Left renal cortex interstitium (tissue), 4 donors: ENCODE measurements at places on chromosomes 1 and 21.

DNA sequence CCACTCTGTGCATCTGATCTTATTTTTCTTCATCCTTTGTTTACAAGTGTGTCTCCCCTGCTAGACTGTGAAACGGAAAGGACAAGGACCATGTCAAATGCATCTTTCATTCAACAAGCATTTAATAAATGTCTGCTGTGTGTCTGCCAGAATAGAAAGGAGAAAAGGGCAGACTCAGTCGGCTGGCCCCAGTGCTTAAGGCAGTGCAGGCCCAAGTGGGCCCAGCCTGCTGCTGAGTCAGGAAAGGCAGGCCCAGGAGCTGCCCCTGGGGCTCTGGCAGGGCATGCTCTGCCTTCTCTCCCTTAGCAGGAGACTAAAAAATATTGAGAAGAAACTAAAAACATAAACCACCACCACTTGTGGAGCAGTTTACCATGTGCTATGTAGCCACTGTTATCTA is 38.1 kb downstream of the PLEKHA6 start:
- DNase-seq: no peak

- no peak for DNase-seq
Observed at GRCh38 chr1:181359012-181359411, 124.3 kb upstream of the CACNA1E start.

DNA sequence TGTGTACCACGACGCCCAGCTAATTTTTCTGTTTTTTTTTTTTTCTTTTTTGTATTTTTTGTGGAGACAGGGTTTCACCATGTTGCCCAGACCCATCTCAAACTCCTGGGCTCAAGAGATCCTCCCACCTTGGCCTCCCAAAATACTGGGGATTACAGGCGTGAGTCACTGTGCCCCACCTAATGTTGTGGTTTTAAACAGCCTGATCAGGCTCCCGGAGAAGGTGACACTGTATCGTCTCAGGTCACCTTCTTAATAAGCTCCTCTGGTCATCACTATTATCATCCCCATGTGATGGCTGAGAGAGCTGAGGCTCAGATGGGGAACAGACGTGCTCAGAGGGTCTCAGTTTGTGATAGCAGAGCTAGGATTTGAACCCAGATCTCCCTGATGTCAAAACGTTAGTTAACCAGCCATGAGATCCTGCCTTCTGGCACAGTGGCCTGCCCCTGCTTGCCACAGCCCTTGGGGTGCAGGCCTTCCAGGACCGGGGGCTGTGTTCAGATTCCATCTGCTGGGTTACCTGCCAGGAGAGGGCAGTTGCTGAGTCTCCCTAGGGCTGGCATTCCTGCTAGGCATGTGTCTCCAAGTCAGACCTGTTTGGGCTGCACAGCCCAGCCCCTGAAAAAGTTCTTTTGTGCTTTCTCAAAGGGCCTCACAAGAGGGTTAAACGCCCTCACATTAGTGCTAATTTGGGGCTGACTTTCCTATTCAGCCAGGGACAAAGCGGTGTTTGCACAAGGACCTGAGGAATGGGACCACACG is 32.7 kb upstream of the GRHL3 start:
- DNase-seq: no peak

GRCh38 chr1:29963946-29964345 is 727.6 kb downstream of the PTPRU start:
- no peak for DNase-seq

DNA sequence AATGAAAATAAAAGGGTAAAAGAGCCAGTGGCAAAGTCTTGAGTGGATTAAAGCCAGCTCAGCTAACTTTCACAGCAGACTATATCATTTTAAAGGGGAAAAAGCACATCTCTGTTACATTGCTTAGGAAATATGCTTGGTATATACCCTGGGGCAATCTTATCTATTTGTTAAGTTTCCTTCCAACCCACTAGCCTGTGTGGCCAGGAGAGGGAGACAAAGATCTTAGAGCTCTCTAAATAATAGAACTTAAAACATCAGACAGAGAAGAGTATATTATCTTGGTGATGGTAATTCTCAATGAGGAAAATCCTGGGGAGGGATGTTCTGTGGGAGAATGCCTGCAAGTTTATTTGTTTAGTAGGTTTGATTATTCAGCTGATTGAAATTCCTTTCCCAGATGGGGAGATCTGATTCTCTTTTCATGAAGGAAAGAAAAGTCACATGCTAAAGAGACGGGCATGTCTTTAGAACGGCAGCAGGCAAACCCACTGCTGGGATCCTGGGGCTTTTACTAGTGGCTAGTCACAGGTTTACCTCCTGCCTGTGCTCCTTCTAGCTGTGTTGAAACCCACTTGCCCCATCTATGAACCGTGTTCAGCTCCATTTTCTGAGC is 3.6 kb downstream of the KCNE2 start:
- DNase-seq: no peak

GRCh38 chr1:67532452-67533216 is 102.4 kb upstream of the SERBP1 start:
- peak; percentile 52 for DNase-seq

- DNase-seq: no peak
Observed at GRCh38 chr1:246065592-246065991, 441.5 kb downstream of the SMYD3 start.

- no peak for DNase-seq
Observed at GRCh38 chr1:66182551-66183178, 351.3 kb upstream of the SGIP1 start.

- DNase-seq: no peak
Observed at GRCh38 chr1:7932524-7933138, 8.0 kb downstream of the TNFRSF9 start.

DNA sequence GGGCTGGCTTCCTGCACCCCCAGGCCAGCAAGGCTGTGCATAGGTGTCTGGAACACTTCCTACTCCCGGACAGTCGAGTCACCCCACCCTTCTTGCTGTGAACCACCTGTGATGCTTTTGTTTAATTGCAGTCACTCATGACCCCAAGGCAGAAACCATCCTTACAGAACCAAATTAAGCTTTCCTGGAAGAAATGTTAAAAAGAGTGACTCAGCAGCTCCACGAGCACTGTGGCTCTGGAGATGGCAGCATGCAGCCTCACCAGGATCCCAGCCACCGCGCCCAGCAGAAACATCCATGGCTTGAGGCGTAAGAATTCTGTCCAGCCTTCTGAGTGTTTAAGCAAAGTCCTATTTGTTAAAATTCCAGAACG is 28.8 kb downstream of the SNAP47 start:
- no peak for DNase-seq

DNA sequence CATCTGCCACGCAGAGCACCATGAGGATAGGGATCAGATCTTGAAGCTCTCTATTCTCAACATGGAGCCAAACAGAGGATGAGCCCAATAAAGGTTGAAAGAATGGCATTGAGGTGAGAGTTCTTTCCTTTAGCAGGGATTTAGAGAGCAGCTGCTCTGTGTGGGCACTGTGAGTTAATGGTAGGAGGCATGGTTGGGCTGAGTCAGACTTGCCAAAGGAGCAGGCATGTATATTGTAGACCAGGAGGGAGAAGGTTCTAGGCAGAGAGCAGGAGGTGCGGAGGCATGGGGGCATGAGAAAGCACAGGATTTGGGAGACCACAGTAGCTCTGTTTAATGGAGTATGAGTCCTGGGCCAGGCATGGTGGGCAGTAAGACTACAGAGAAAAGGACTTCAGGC is 32.0 kb downstream of the TMEM53 start:
- DNase-seq: no peak

DNA sequence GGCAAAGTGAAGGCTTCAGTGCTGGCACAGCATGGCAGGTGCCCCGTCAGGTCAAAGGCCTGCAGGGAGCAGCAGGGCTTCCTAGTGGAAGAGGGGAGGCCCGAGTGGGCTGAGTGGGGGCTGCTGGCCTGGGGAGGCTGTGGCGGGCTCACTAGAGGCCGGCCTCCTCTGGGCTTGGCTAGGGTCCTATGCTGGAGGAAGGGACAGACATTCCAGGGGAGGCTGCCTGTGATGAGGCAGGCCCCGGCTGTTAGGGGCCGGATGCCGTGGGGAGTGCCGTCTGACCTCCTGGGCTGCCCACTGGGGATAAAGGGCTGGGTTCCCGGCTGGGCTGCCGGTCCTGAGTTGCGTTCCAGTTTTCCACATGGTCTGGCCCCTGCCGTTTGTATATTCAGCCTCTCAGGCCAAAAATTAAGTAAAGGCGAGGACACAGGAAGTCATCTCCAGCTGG is 21.1 kb downstream of the PRXL2B start:
- no peak for DNase-seq

DNA sequence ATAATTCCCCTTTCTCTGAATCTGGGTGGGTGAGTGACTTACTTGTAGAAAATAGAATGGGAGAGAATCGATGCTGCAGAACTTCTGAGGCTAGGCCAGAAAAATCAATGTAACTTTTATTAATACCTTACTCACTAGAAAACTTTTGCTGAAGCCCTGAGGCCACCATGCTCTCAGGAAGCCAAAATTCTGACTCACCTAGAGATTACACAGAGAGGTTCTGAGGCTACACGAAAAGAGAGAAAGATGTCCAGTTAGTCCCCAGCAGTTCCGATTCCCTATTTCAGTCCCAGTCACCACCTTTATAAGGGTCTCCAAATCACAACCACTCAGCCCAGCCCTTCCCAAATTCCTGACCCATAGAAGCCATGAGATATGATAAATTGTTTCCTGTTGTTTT is 135.2 kb downstream of the NTPCR start:
- no peak for DNase-seq

- no peak for DNase-seq
Observed at GRCh38 chr1:52520148-52520547, 32.7 kb downstream of the TUT4 start.

DNA sequence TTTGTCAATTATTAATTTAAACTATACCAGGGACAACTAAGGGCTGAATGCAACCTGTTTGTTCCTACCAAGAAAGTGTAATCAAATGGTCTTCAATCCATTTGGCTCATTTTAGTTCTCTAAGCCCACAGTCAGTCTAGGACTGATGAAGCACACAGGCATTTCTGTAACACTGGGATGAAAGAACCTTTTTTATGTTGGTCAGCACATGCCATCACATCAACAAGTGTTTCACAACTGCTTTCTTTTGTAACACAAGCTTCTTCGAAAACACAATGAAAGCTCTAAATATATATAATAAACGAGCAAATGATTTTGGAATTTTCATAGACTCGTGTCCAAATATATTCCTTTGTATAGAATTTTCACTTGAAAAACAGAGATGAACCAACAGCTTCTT is 28.8 kb downstream of the HEATR1 start:
- no peak for DNase-seq

- DNase-seq: no peak
Observed at GRCh38 chr1:147807405-147807804, 47.0 kb upstream of the GJA5 start.

DNA sequence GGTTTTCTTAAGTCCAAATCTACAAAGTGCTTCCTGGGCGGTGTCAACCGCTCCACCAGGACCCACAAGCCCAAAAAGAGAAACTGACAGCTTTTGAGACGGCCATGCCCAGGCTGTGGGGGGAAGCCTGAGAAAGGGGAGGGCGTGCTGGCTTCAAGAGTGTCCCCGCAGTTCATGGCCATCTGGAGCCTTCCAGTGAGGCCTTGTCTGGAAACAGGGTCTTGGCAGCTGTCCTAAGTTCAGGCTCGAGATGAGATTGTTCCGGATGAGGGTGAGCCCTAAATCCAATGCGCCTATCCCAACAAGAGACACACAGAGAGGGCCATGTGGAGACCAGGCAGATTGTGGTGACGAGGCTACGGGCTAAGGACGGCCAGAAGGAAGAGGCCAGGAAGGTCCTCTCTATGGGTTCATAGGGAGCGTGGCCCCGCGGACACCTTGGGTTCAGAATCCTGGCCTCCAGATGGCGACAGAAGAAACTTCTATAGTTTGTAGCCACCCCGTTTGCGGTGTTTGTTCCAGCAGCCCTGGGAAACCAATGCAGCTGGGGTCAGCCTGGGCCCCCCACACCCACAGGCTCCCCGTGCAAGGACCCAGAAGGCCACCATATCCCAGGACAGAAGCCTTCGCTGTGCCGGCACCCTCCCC is 70.2 kb downstream of the ARHGEF16 start:
- DNase-seq: no peak

GRCh38 chr1:223731133-223731770 is 18.9 kb downstream of the CAPN2 start:
- no peak for DNase-seq

- DNase-seq: no peak
Observed at GRCh38 chr1:187619175-187619574, 790.4 kb downstream of the PLA2G4A start.

DNA sequence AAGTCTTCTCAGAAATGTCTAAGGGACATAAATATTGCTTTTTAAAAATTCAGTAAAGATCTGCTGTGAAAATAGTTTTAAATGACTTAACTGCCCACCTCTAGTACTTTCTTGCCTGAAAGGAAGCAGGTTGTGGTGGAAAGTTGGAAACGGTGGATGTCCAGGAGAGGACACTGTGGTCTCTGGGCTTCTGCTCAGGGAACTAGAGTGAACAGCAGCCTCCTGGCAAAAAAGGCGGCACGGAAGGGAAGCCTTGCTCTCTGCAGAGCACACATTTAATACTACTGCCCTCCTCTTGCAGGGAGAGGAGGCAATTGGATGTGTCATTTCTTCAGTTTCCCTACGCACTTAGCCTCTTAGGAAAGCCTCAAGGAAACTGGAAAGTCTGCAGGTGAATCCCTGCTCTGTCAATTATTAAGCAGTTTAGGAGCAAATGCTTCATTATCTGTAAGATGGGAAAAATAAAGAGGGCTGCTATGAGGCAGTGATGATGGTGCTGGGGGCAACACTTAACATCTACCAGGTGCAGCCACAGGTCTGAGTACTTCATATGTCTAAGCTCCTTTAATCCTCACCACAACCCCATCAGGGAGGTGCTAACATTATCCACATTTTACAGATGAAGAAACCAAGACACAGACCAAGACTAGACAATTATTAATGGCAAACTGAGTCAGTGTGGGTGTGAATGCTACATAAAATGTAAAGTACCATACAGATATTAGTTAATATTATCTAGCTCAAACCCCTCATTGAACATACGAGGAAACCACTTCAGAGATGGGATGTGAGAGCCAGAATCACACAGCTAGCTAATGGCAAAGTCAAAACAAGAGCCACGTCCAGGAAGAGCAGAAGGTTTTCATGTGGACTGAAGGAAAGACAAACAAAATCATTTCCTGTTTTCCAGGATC is 108.9 kb upstream of the ADAR start:
- no peak for DNase-seq

DNA sequence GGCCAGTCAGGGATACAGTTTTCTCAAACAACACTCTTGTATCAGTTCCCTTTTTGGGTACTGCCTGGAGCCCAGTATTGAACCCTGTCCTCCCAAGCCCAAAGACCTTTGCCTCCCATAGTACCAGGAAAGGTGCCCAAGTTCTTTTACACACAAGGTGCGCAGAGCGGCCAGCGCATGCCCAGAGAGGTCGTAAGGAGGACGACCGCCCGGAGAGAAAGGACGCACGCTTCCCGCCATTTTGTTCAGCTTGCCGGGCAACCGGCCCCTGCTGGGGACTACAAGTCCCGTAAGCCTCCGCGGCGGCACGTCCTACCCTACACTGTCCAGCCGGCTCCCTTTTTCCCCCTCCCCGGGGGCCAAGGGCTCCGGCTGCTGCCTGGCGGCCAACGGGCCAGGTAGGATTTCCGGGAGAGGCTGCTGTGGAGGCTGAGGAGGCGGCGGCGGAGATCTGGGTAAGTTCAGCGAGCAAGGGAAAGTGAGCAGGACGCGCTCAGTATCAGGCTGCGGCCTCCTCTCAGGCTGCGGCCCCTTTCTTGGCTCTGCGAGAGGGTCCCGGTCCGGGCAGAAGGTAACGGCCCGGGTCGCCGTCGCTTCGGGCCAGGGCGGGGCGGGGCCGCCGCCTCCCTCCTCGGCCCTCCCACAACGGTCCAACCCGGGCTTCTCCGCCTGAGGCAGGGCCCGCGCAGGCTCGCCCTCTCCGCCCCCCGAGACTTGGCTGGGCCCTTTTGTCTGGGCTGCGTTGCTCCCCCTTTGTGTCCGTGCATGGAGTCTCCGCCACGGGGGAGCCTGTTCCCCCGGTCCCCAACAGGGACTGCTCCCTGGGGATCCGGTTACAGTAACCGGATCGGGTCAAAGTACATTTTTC is at the start of gene PHACTR4:
Gene PHACTR4 (plus strand): TSS at position 370 of the 868 bp plus-strand sequence. CDS start 37,708 bp downstream, outside the sequence.
- DNase-seq: peak; percentile 91
